Ascending aorta (tissue), 2 donors: ENCODE measurements at places on chromosomes 12 and 14. TPM values are rescaled to one million over a fixed set of nuclear protein-coding genes. Genes with fewer than 3 reads are reported as not detected.

GRCh38 chr14:101019990-101020710 is 116.6 kb upstream of the RTL1 start:
- peak; percentile 42 for DNase-seq

- no peak for DNase-seq
Observed at GRCh38 chr14:24119691-24120090, 4.9 kb upstream of the NRL start.

The KRT8 gene
- 54.3 TPM for total RNA-seq

- no peak for DNase-seq
Observed at GRCh38 chr14:23550131-23550811, 1.3 kb downstream of the ZFHX2 start.

DNA sequence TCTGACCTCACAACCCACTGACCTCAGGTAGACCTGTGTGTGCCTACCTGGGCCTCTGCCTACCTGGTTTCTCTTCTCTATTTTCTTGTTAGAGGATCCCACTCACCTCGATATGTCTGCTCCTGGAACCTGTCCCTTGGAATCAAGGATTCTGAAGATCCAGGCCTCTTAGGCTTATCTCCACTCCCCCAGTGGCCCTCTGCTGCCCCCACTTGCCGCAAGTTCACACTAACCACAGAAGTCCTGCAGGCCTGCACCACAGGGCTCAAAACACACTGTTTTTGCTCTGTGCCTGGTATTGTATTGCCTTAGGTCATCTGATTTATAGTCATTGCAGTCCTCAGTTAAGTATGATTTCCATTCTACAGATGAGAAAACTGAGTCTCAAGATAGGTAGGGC is 15.3 kb upstream of the NRXN3 start:
- no peak for DNase-seq

DNA sequence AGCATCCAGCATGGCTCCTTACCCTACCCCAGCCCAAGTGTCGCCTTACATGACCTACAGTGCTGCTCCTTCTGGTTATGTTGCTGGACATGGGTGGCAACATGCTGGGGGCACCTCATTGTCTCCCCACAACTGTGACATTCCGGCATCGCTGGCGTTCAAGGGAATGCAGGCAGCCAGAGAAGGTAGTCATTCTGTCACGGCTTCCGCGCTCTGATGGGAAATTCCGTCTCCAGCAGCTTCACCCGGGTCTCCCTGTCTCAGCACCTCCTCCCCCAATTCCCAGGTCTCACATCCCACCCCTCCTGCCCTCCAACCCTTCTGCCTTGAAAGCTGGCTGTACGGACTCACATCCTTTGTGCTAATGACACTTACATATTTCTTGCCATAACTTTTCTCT is 14.6 kb downstream of the PAX9 start:
- DNase-seq, result no peak

DNA sequence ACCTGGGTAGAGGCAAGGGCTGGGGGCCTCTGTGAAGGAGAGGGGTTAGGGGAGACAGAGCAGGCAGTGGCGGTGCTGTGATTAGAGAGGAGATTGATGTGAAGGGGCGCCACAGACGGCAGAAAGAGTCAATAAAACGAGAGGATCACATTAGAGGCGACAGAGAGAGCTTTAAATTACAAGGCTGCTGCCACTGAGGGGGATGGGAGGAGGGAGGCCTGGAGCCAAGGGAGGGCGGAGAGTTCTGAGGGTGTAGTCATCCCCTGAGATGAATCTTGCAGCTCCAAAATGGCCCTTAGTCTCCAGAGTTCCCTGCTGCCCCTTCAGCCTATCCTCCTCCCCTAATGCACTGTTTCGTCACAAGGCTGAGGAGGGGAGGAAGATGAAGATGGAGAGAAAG is 12.8 kb downstream of the ZFHX2 start:
- DNase-seq, result no peak

DNA sequence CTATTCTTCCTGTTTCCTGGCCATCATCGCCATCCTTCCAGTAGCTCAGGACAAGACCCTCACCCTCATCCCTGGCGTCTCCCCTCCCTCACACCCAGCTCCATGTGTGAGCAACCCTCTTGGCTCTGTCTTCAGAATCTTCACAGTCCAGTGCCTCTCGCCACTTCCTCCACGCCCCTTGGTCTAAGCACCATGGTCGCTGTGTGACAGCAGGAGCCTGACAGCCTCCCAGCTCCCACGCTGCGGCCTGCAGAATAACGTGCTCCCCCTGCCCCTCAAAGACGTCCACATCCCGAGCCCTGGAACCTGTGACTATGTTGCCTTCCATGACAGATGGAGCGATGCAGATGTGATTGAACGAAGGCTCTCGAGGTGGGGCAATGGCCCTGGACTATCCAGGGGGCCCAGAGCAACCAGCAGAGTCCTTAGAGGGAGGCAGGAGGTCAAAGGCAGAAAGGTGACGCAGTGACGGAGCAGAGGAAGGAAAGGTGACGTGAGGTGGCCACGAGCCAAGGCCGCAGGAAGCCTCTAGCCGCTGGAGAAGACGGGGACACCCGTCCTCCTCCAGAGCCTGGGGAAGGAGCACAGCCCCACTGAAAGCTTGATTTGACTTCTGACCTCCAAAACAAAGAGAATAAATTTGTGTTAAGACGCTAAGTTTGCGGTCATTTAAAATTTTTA is 139.8 kb downstream of the CALM1 start:
- no peak for DNase-seq

The PXN gene
- total RNA-seq, result 282 TPM

The ATP5F1B gene
- 197 TPM for total RNA-seq

DNA sequence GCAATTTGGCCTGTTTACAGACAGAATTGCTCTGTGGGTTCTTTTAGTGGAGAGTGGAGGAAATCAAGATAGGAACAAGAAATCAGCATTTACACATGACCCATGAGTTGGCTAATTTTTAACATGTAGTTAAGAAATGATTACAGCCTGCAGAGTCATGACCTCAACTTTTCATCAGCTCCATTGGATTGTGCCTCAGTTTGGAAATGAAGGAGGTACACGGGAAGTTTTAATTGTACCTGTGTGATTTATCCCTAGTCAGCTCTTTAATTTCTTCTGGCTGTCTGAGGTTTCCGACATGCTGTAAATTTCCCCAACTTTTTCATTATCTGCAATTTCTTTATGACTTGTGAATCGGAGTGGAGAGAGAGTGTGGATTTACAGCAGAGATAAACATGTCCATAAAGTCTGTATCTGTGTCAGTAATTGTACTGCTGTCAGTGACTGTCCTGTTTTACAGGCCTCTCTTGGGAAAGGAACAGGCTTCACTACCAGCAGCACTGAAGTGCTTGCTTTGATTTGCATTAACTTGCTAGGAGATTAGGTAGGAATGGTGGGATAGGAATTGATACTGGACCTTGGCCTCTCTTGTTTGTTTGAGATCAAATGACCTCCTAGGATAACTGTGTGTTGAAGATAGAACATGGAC is 49.2 kb downstream of the LIN52 start:
- DNase-seq, result no peak

The GLS2 gene
- not detected for total RNA-seq

- DNase-seq, result no peak
Observed at GRCh38 chr14:92880851-92881250, 42.1 kb upstream of the CHGA start.

The POTEM gene
- not detected for total RNA-seq

DNA sequence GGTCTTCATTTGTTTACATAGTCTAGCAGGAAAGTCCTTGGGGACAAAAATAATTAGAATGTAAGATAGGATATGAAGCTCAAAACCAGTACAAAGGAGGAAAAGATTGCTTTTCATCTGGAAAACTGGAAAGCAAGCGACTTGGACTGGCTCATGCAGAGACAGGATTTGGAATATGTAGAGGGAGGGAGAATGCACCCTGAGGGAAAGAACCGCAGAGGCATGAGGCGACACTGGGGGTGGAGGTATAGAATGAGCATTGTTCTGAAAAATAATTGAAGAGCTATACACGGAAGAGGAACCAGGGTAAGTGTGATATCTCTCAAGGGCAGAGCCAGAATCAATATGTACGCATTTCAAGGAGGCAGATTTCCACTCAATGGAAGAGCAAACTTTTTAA is 85.5 kb downstream of the PLEKHG3 start:
- no peak for DNase-seq

GRCh38 chr12:63994704-63995103 is 150.2 kb downstream of the SRGAP1 start:
- no peak for DNase-seq

The KRT72 gene
- total RNA-seq, result not detected

GRCh38 chr14:34710006-34710405 is 4.4 kb downstream of the CFL2 start:
- no peak for DNase-seq

The INSM2 gene
- not detected for total RNA-seq

GRCh38 chr12:1290716-1291115 is 299.7 kb downstream of the ERC1 start:
- no peak for DNase-seq

The SDSL gene
- 11.0 TPM for total RNA-seq

GRCh38 chr14:24849471-24849870 is 200.5 kb downstream of the STXBP6 start:
- DNase-seq, result no peak

GRCh38 chr12:4174417-4174816 is 99.1 kb upstream of the CCND2 start:
- no peak for DNase-seq

DNA sequence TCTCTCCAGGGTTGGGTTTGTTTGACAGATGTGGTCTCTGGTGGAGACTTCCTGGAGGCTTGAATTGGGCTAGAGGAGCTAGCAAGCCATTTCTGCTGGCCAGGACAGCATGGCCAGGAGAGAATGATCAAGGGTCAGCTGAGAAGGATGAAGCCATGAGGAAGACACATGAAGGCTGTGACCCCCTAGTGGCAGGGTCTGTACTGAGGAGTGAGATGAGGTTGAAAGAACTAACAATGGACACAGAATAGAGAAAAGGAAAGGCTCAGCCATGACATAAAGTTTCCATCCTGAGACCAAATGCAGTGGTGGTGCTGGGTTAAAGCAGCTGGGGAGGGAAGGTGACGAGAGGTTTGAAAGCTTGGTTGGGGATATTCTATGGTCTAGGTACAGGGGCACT is 89.9 kb downstream of the NT5DC3 start:
- no peak for DNase-seq

The TMEM30B gene
- 21.5 TPM for total RNA-seq

The PRICKLE1 gene
- 1.8 TPM for total RNA-seq

DNA sequence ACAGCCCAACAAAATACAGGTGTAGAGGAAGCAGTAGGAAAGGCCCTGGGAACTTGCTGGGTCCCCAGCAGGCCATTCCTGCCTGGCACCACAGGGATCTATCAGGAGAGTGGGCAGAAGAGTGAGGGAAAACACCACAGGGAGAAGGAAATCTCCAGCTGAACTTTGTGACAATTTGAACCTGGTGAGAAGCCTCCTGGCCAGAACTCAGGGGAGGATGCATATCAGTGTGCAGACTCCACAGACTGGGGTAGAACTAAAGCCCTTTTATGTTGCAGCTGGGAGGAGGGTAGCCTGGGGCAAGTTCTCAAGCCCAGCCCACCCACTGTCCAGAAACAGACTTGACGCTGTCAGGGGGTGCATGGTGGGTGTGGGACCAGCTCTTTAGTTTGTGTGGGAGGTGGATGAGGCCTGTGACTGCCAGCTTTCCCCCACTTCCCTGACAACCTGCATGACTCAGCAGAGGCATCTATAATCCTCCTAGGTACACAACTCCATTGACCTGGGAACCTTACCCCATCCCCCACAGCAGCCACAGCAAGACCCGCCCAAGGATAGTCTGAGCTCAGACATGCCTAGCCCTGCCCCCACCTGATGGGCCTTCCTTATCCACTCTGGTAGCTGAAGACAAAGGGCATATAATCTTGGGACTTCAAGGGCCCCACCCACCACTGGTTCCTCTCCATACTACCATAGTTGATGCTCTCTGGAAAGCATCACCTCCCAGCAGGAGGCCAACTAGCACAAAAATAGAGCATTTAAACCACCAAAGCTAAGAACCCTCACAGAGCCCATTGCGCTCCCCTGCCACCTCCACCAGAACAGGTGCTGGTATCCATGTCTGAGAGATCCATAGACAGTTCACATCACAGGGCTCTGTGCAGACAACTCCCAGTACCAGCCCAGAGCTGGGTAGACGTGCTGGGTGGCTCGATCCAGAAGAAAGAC is 28.9 kb downstream of the PNN start:
- DNase-seq, result no peak

DNA sequence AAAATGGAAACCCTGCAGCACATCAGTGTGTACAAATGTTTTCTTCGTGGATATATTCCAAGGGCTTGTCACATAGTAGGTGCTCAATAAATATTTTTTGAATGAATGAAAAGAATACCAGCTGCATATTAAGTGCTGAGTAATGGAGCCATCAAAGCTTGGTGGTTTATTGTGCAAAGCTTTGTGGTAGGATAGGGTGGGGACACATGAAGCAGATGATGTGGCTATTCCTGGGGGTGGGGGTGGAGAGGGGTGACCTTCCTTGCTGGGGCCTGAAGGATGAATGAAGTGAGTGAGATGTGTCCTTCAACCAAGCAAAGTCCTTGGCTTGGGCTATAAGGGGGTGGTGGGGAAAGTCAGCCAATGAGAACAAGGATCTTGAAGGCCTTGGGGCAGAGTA is 4.3 kb upstream of the KRT81 start:
- no peak for DNase-seq

The SERPINA9 gene
- not detected for total RNA-seq

DNA sequence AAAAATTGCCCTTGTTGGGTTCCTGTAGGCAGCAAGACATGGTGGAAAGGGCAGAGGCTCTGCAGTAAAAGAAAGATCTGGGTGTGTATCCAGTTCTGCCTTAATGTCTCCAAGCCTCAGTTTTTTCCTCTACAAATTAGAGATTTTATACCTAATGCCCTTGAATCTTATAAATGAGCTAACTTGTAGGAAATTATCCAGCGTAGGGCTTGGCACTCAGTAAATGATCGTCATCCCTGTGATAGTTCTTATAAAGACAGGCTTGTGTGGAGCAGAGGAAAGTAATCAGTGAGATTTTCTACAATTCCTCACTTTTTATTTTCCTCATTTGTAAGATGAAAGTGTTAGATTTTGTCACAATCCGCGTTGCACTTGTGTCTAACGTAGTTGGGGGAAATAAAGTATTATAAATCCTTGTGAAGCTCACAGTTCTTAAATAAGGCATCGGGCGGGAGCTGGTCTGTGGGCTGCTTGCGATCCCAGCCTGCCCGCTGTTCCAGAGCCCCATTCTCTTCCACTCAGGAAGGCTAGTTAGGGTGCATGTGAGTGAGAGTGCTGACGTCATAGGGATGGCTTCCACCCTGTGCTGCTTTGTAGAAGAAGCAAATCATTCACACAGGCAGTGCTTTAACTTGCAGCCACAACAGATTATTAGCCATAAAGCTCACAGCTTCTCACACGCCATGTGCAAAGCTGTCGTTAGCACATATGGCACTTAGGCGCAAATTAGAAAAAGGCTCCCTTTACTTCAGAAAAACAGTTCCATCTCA is 87.6 kb downstream of the EML1 start:
- no peak for DNase-seq

The PRKD1 gene
- total RNA-seq, result 34.6 TPM

The APOF gene
- not detected for total RNA-seq

The A2M gene
- 846 TPM for total RNA-seq

DNA sequence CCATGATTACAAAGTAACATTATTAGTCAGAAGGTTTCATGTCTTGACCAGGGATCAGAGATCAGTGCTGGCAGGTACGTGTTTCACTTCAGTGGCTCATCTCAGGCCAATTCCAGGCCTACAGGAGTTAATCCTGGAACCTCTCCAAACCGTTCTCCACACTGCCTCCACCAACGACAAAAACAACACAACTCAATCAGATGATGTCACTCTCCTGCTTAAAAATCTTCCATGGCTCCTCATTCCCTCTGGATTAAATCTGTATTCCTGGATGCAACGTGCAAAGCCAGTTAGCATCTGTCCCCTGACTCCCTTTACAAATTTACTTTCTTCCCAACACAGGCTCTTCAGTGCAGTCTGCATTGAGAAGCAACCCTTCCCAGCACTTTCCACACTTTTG is 34.3 kb upstream of the TXNRD1 start:
- DNase-seq, result no peak
